ENCODE measurements at places on chromosomes 13 and 19. TPM values are rescaled to one million over a fixed set of nuclear protein-coding genes. Genes with fewer than 3 reads are reported as not detected.

IZUMO4 gene
- total RNA-seq: 2.8 TPM

ZNF627 gene
- 5.5 TPM for total RNA-seq

USE1 gene
- 27.5 TPM for total RNA-seq

KLHL1 gene
- not detected for total RNA-seq

CKM gene
- 3,974 TPM for total RNA-seq

BRME1 gene
- 0.82 TPM for total RNA-seq

SCAMP4 gene
- 16.2 TPM for total RNA-seq

SHISA7 gene
- not detected for total RNA-seq

PIN1 gene
- 98.4 TPM for total RNA-seq

MISP gene
- total RNA-seq: not detected

THSD1 gene
- total RNA-seq: 4.2 TPM

SIGLEC11 gene
- total RNA-seq: 0.55 TPM

LINGO3 gene
- total RNA-seq: not detected

All from left ventricle myocardium inferior (tissue), 1 donor.